ENCODE measurements at places on chromosomes 3 and 15.

GRCh38 chr3:122679882-122680474, 661 bp upstream of the PARP14 start:
- DNase-seq, result peak; percentile 36

DNA sequence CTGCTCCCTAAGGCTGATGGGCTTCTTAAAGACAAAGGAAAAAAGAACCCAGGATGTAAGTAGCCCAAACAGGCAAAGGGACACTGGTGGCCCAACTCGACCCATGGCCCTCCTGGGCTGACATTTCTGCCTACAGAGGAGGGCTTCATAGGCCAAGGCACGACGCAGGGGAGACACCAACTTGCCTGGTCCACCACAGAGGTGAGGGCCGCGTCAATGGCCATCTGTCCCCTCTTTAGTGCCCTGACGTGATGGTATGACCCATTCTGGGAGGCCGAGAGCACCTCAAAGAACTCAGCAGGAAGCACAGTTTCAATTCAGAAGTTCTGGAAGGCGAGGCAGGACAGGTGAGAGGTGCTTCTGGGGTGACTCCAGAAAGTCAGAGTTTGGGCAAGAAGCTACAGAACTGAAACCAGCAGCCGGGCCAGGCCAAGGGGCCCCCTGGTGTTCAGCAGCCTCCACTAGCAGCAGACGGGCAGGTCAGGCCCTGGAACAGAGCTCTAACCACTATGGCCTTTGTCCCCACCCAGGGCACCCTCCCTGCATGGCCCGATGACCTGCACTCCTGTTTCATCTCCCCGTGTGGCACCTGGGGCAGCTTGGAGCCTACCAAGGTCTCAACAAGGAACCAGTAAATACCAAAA, 45.1 kb downstream of the HMCES start:
- peak; percentile 42 for DNase-seq

DNA sequence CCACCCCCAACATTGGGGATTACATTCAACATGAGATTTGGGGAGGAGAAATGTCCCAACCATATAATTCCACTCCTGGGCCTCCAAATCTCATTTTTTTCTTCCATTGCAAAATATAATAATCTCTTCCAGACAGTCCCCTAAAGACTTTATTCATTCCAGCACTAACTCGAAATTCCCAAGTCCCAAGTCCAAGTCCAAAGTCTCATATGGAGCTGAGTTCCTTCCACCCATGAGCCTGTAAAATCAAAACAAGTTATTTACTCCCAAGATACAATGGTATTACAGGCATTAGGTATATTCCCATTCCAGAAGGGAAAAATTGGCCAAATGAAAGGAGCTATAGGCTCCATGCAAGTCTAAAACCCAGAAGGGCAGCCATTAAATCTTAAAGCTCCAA, 56.7 kb downstream of the P2RY1 start:
- DNase-seq, result no peak

DNA sequence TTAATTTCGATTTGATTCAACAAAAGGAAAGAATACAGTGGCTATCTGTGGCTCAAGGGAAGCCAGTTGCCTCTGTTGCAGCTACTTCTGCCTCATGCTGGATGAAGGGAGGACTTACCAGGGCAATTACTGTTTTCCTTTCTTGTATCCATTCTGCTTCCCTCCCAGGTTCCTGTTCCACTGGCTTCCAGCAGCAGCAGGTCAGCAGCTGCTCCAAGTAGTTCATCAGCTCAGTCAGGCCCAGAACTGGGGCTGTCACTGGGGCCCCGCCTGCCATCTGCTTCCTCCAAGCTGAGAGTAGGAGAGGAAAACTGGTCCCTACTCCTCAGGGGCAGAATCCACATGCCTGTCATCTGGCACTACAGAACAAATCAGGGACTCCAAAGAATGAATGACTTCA, 48.6 kb upstream of the ULK4 start:
- no peak for DNase-seq

DNA sequence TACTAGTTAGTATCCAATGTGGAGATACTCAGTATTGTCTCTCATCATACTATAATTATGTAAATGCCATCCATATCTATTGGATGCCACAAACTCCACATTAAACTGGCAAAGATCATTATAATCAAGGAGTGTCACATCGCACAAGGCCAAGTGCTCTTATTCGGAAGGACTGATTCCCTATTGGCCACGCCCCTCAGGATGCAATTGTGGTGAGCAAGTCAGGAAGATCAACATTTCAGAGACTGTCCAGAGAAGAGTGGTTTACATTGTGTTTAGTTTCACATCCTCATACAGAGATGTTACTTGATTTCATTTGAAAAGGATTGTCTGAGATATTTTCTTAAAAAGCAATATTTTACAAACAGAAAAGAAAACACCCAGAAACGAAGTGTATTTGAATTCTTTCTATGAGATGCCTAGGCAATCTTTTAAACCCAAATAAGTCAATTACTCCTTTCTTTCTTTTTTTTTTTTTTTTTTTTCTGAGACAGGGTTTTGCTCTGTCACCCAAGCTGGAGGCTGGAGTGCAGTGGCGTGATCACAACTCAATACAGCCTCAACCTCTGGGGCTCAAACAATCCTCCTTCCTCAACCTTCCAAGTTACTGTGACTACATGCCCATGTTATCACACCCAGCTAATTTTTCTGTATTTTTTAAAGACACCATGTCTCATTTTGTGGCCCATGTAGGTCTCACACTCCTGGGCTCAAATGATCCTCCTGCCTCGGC, 369.1 kb downstream of the RBMS3 start:
- DNase-seq, result no peak

GRCh38 chr15:69067296-69067695, 52.8 kb downstream of the NOX5 start:
- no peak for DNase-seq

DNA sequence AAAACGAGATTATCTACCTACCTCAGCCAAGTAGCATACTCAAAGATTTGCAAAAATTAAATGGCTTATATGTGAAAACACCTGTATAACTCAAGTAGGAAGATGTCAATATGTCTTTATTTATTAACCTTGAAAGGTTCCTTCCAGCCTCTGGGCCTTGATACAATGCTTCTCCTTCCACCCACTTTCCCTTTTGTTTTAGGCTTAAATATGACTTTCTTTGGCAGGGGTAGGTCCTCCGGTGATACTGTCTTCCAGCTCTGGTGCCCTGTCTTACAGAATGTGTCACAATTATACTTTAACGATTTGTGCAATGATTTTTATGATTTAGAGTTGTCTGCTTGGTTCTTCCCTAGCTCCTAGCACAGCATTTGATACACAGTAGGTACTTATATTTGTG, 4.1 kb downstream of the LINS1 start:
- DNase-seq, result no peak

DNA sequence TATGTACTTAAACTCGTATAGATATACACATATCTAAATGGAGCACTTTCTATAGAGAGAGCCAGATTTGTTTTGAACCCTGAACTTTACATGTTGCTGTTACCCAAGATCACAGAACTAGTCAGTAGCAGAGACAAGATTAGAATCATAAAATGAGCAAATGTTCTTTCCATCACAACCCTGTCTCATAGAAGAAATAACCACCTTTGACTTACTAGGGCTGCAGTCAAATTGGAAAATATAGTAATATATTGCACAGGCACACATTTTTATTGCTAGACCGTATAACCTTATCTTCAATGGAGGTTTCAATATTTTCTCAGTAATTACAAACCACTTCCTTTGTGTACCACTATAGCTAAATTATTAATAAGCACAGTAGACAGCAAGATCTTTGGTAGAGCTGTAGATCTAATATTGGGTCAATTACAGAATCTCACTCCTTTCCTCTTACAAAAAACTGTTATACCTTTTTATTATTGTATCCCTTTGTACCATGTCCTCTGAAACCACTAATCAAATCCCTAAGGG, 41.5 kb upstream of the TBL1XR1 start:
- no peak for DNase-seq

DNA sequence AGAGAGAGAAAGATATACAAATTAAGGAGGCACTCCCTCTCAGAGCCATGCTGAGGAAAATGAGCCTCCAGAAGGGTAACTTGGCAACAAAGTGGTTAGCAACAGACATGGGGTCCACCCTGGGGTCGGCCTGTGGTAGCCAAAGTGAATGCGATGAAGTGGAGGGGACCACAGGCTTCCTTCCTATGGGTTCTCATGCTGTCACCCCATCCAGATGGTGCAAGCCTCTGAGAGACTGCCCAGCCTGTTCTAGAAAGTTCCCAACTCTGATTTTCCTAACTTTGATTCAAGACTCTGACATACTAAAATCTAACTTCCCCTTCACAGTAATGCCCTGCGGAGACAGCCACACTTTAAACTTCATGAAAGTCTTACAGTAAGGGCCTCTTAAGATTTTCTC, 18.2 kb upstream of the LACTB start:
- no peak for DNase-seq

DNA sequence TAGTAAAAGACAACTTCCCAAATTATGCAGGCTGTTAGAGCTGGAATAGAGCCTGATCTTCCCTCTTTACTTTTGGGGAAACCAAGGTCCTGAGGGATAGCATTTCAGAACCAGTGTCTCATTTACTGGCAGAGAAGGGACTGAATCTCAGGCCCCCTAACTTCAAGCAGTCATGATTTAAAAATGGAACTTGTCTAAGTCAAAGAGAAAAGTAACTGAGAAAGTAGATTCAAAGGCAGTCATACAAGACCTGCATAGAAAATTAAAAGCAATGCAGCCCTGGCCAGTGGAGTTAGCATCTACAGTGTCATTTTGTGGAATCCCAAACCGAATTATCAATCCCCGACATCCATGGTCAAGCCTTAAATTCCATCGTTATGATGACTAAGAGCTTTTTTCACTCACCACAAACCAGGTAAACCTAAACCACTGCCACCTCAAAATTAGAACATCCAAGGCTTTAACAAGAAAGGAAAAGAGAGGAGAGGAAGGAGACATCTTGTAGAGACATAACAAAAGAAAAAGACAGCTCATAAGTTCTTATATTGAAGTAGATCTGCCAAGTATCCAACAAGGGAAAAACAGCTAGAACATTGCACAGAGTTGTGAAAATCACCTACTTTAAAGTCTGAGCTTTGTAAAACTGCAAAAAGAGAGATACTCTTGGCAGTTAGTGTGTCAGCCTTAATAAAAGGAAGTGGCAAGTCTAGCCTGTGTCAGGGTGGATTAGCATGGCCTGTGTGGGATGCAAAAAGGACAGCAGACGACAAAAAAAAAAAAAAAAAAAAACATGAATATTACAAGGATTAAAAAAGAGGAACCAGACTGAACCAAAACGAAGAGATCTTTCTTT, 54.1 kb upstream of the CCR2 start:
- DNase-seq, result peak; percentile 83

DNA sequence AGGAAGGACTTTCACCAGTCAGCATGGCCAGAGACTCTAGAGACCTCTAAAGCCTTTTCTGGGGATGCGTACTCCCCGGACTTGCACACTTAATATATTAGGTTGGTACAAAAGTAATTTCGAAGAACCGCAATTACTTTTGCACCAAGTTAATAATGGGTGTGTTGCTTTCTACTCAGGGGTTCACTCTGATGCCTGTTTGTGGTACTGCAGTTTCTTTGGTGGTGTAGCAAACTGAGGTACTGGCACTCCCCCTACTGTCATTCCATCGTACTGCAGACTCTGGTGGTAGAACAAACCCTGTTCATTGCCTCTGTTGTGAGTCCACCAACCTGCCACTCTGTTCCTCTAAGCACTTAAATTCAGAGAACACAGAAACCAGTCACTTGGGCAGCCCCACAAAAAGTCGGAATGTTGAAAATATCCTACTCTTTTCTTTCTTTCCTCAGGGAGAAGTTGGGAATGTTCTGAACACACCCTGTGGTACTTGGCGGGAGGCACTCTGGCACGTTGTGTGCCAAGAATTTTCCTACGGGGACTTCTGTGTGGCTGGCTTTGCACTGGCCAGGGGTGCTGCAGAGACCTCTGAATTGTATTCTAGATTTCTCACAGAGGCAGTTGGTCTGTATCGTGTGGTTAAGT, 46.3 kb downstream of the GABRG3 start:
- peak; percentile 89 for DNase-seq

DNA sequence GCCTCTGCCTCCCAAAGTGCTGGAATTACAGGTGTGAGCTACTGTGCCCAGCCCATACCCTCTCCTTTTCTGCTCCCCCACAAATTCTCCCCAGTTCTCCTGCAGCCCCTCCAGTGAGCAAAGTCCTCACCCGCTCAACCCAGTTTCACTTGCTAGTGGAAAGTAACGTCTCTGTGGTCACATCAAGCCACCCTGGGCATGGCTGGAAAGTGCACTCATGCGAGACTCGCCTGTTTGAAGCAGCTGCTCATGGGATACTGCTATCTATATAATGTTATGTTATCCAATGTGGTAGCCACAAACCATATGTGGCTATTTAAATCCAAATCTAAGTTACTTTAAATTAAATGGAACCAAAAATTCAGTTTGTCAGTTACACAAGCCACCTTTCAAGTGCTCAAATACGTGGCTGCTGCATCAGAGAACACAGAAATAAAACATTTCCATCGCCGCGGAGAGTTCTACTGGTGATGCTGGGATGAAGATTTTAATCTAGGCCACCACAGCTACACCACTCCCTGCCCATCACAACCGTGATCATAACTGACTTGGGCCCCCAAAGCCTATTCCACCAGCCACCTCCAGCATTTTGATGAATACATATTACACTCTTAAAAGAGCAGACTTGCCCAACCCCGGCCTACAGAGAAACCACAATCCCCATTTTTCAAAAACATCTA, 119.4 kb downstream of the LIPC start:
- DNase-seq, result peak; percentile 58

DNA sequence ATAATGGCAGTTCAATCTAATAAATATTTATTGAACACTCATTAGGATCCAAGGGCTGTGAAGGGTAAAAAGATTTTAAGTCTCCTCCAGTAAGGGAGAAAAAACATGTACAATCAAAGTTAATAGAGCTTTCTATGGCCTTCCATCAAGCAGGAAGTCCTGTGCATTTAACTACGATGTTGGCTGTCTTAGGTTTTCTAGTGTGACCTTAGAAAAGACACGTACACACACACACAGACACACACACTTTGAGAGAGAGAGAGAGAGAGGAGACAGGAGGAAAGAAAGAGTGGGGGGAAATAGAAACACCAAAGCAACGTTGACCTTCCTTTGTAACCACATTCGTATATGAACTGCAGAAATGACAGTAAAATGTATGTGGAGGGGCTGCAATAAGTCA, 126.1 kb upstream of the TMC3 start:
- DNase-seq, result no peak

DNA sequence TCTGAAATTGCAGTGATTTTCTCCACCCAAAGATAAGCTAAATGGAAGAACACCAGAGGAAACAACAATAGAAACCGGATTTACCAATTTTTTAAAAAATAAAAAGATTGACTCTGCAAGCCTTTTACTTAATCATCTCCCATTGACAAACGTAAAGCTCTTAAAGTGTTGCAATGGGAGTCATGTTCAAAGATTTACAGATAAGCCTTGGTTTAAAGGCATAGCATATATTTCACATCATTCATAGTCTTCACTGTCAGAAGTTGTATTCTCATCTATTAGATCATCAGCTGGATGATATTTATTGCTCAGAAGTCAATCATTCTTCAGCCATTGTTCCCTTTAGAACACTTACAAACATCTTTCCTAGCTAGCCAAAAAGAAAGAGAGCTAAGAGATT, 397.6 kb downstream of the GBE1 start:
- peak; percentile 46 for DNase-seq
